ENCODE measurements at places on chromosomes 6 and 20. TPM values are rescaled to one million over a fixed set of nuclear protein-coding genes. Genes with fewer than 3 reads are reported as not detected.

FOXA2 gene
- total RNA-seq, result 14.3 TPM

POLR3F gene
- 15.7 TPM for total RNA-seq

CYP21A2 gene
- total RNA-seq, result not detected

BHLHE23 gene
- not detected for total RNA-seq

EYA2 gene
- 3.0 TPM for total RNA-seq

HTR1E gene
- not detected for total RNA-seq

SULF2 gene
- 25.4 TPM for total RNA-seq
